ENCODE measurements at places on chromosomes 12 and 14.

DNA sequence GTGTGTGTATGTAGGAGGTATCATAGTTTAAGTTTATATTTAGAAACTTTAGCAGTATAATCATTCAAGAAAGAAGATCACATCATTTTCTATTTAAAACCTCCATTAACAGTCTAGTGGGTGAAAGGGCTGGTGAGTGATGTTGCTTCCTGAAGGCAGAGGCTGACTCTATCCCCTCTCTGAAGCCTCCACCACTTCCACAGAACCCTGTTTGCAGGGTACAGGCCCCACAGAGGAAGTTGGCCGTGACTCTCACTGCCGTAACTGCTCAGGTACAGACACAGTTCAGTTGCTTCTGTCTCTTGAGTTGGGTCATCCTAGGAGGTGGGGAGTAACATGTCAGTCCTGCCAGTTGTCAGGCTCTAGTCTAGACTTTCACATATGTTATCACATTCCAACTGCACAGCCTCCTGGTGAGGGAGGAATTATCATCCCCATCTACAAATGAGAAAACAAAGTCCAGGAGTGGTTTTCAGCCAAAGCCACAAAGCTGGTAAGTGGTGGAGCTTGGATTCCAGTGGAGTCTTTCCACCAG is 31.5 kb downstream of the CFL2 start:
- DNase-seq = no peak

DNA sequence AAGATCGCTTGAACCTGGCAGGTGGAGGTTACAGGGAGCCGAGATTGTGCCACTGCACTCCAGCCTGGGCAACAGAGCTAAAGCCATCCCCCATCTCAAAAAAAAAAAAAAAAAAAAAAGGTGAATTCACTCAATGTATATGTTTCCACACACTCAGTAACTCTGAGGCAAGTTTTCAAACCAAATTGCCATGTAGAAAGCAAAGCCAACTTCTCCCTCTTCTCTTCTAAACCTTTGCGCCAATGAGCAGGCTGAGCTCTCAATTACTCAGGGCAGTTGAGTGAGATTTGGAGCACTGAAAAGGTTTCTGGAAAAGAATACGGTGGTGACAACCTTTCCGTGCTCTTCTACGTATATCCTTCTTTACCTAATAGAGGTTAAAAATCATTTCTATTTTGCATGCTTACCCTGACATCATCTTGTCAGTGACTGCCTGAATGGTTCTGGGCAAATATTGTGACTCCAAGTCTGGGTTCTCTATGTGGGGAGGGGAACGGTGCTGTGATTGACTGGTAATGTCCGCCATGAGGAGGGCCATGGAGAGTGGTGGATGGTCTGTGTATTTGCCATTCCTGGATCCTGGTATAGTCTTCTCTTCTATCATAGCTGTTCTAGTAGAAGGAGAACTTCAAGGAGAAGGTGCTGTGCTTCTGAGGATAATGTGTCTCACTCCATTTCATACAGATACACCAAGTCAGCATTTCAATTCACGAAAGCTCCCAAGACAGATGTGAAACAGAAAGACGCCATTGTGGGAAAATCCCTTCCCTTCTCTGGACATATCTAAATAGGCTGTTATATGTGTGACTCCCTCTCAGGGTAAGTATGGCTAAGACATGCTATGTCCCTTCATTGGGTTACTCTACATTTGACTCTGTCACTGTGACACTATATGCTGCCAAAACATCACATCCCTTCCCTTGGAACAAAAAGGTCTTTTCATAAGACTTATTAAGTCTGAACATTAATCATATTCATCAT is 46.2 kb upstream of the MED13L start:
- DNase-seq = no peak

GRCh38 chr14:57485635-57486034 is 8.0 kb downstream of the CCDC198 start:
- no peak for DNase-seq

DNA sequence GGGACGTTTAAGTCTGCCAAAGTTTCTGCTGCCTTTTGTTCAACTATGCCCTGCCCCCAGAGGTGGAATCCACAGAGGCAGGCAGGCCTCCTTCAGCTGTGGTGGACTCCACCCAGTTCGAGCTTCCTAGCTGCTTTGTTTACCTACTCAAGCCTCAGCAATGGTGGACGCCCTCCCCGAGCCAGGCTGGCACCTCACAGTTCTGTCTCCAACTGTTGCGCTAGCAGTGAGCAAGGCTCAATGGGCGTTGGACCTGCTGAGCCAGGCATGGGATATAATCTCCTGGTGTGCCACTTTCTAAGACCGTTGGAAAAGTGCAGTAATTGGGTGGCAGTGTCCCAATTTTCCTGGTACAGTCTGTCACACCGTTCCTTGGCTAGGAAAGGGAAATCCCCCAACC is 444.7 kb downstream of the FLRT2 start:
- no peak for DNase-seq

GRCh38 chr12:5180496-5180895 is 136.8 kb downstream of the KCNA5 start:
- DNase-seq = no peak

DNA sequence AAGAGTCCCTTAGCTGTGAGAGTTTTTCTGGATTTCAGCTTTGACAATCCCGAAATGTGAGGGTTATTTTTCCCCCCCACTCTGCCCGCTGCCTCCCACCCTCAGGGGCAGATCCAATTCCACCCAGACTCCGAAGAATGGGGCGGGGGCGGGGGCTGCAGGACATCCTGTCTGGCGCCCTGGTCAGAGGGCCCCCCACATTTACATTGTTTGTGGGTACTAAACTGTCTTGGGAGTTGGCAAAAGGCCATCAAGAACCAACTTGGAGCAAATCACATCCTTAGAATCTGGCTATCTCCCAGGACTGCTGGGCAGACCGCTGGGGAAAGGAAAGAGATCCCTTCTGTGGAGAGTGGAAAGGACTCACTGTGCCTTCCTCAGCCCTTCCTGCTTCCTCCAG is 2.4 kb downstream of the EMP1 start:
- DNase-seq = no peak

DNA sequence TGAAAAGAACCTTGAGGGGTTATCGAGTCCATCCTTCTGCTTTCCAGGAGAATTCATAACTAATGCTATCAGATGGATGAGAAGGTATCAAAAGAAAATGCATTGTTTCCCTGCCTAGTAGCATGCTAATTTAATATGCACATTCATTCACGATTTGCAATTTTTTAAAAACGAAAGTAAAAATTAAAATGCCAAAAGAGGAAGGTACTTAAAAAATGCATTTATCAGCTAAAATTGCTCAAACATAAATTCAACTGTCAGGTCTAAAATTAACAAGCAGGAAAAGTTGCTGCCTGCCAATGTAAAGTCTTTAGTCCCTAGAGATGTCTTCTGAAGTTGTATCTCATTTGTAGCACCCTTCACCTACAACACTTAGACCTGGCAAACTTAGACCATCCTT is 7.9 kb downstream of the ATF7 start:
- no peak for DNase-seq

GRCh38 chr14:35855876-35856481 is 29.8 kb downstream of the BRMS1L start:
- DNase-seq = no peak

- no peak for DNase-seq
Observed at GRCh38 chr12:95548539-95549391, 2.5 kb downstream of the USP44 start.

DNA sequence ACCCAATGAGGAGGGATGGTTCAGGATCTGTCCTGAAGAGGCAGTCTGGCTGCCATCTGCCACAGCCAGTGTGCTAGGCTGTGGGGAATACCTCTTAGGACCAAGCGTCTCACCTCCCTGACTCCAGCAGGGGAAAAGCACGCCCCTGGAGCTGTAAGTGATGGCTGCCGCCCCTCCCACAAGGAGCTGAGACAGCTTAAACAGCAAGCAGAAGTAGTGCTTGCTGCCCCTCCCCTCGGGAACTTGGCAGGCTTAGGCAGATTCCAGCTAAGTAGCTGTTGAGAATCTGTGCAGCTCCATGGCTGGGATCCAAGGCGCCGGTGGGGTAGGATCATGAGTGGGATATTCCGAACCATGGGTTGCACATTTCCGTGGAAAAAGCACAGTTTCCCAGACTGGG is 360.4 kb upstream of the MDGA2 start:
- DNase-seq = no peak

DNA sequence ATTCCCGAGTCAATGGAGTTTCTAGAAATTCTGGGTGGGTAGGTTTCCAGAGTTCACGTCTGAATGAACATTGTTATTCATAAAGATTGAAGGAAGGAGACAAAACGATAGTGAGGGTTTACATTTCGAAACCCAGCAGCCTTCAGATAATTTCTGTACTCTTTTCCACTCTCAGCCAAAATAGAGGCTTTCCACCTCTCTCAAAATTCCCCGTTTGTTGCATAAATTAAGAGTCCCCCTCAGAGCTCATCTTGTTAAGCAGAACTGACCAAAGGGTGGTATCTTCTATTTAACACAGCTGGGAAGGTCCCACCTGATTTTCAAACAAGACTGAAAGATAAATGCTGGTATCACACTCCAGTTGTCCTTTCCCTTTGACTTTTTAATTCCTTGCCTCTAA is 21.5 kb upstream of the YARS2 start:
- no peak for DNase-seq

- no peak for DNase-seq
Observed at GRCh38 chr14:65277580-65278270, 134.8 kb upstream of the FUT8 start.

DNA sequence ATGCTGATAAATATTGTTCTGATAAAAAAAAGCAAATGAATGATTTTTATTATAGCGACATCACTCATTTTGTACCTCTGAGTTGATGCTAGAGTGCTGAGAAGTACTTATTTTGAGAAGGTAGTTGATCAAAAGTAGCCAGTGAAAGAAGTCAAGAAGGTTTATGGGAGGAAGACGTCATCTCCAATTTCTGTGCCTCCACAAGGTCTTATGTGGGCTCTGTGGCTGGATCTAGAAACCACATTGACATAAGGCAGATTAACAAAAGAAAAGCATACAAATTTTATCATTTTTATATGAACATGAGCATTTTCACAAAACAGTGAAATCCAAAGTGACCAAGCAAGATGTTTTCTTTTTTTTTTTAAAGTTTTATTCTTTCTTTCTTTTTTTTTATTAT is 289.5 kb upstream of the FAR2 start:
- no peak for DNase-seq

GRCh38 chr14:74959596-74960180 is 4.3 kb upstream of the PGF start:
- DNase-seq = no peak

GRCh38 chr14:79354336-79354735 is 857.0 kb downstream of the DIO2 start:
- DNase-seq = no peak

DNA sequence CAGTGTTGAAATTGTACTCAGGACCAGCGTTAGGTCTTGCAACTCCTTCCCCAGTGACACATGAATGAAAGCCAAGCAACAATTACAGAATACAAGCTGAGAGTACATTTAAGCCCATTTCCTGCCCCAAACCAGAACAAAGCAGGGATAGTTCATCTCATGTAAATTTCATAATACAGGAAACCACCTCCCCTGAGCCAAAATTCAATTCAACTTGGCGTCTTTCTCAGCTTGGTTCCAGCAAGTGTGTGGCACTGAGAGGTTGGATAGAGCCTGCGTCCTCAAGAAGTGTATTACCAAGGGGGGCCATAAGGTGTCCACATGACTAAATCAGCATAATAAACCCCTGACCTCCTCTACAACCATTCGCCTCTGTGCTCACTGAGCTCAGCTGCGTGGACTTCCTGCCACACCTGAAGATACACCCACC is 278.9 kb upstream of the CRY1 start:
- no peak for DNase-seq

- no peak for DNase-seq
Observed at GRCh38 chr12:43921666-43922337, 85.9 kb downstream of the TMEM117 start.

DNA sequence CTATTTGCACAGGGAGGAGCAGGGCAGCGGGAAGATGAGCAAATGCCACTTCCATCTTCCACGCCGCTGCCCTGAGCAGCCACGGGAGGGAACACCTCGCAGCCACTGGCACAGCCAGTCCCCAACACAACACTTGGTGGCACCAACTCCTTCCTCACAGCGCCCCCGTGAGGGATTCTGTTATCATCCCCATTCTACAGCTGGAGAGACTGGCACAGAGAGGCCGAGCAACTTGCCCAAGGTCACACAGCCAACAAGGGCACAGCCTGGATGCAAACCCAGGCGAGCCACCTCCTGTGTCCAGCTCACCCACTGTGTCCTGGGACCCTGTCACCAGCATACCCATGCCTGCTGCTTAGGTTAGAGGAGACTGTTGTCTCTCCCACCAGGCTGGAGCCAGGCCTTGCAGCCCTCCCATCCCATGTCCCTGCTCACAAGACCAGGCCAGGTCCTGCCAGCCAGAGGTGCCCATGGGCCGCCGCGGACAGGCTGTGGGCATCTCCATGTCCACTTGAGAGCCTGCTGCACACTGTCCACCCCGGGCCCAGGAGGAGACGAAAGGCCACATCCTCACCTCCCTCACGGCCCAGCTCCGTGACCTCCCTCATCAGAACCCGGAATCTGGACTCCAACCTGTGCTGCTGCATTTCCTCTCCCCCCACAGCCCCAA is 57.0 kb downstream of the NCOR2 start:
- no peak for DNase-seq

DNA sequence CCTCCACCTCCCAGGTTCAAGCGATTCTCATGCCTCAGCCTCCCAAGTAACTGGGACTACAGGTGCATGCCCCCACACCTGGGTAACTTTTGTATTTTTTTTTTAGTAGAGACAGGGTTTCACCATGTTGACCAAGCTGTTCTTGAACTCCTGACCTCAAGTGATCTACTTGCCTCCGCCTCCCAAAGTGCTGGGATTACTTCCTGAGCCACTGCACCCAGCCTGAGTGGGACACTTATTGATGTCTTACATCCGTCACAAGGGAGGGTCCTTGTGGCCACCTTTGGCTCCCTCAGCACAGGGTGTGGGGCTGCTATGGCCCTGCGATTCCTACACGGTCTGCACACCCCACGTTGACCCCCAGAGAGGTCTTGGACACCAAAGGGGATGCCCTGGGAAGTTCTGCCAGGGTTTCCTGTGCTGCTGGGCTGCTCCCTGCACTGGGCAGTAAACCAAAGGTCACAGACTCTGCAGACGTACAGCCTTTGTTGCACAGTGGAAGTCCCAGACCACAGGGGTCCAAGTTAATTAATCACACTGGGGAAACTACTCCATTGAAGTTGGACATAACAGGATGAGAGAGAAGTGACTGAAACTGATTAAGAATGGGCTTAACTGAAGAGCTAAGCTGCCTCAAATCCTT is 95.7 kb downstream of the SAMD4A start:
- DNase-seq = no peak

GRCh38 chr12:28088566-28089272 is 101.5 kb upstream of the CCDC91 start:
- DNase-seq = no peak

- DNase-seq = no peak
Observed at GRCh38 chr12:22268406-22268805, 66.1 kb downstream of the ST8SIA1 start.

DNA sequence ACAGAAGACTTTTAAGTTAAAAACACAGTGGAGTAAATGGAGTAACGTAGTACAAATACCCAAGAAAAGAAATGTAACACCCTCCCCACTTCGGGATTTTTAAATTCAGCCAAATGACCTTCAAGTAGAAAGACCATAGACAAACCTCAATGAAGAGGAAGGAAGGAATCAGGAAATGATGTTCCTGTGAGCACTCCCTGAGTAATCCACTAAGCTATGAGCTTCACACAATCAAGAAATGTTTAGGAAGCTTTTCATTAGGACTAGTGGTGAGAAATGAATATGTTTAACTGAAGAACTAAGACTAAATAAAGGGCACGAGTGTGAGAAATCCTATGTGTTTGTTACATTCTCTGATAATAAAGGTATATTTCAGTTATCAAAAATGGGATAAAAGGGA is 10.1 kb downstream of the TCL1A start:
- no peak for DNase-seq

GRCh38 chr14:65321370-65321875 is 91.1 kb upstream of the FUT8 start:
- no peak for DNase-seq

All from esophagus squamous epithelium (tissue), 5 donors.